ENCODE measurements at places on chromosomes 4 and X.

DNA sequence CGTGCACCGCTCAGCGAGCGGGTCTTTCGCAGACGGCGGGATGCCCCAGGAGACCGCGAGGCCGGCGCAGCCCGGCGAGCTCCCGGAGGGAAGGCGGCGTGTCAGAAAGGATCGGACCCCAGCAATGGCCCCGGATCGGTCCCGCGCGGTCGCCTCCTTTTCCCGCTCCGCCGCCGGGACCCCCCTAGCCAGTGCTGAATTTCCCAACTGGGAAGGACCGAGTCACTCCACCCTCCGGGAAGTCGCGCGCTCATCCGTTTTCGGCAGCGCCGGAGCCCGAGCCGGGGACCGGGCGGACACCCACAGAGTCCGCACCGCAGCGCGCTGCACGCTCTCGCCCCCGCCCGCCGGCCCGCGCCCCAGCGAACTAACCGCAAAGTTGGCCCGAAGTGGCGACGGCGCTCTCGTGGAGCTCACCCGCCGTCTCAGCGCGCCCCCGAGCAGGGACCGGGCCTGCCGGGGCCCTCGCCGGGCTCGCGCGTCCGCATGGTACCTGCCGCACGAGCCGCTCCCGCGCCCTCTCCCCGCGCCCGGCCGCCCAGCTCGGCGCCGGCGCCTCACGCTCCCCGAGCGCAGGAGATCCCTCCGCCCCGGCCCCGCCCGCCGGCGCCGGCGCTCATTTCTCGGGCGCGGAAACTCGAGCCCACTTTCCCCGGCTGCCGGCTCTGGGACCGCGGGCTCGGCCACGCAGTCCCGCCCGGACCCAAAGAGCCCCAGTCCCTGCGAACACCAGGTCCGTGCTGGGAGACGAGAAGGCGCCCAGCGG lies at the start of gene FAT1:
FAT1 (minus strand) TSS at position 565 of the 766 bp plus-strand sequence. CDS start 14,029 bp downstream, outside the sequence.
- peak; percentile 68 for DNase-seq

GRCh38 chr4:163165217-163166017 lies 1.3 kb downstream of the NAF1 start:
- DNase-seq = no peak

DNA sequence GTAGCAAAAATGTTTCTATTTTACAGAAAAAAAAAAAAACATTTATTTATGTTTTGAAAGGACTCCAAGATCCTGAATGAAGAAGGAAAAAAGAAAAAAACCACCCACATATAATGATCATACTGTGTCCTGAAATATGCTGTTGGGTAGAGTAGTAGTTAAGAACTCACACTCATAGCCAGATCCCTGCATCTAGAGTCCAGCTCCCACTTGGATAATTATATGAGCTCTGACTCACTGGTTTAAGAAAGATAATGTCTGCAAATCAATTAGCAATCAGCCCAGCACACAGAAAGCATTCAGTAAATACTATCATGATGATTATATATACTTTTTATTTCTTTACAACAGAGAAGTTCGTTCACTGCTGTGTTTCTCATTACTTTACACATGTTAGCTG lies 46.7 kb upstream of the MXRA5 start:
- no peak for DNase-seq

- no peak for DNase-seq
Measured at GRCh38 chr4:55329012-55329411, 17.0 kb upstream of the SRD5A3 start.

GRCh38 chr4:32631831-32632230 lies 1911.7 kb downstream of the PCDH7 start:
- no peak for DNase-seq

DNA sequence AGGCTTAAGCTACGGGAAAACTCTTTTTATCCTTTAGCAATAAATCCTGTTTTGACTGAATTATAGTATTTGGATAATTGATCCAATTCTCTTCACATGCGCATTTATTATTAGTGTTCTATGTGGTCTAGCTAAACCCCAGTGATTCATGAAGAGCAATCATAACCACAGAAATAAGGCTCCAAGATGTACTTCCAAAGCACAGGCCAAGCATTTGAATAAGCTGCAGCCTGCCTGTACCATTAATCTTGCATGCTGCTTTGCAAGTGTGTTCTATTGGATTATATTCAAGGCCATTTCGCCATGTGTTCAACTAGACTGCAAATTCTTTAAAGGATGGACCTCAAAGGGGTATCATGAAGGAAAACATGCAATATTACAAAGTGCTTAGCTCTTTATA lies 385.2 kb upstream of the FAT1 start:
- DNase-seq = no peak

- no peak for DNase-seq
Measured at GRCh38 chrX:102672856-102673255, 21.6 kb downstream of the GPRASP1 start.

GRCh38 chr4:147605499-147605898 lies 11.7 kb upstream of the TMEM184C start:
- DNase-seq = no peak

DNA sequence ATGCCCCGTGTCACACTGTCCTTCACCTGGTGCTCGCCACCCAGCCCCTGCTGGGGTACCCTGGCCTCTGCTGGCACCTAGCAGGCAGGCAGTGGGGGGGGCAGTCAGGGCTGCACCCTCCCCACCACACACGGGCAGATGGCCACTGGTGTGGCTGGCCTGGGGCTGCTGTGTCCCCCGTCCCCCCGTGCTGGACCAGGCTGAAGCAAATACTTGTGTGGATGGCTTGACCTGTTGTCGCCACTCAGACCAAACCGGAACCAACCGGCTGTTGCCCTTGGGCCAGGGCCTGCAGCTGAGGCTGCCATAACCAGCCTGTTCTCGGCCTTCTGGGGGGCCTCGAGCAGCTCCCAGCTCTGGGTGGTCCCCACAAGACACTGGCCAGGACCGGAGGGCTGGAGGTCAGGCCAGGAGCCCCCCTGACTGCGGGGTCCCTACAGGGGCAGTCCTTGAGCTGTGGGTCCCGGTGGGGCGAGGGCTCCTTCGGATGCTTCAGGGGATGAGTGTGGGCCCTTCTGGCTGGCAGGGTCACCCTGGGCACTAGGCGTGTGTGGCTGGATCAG lies 4.3 kb downstream of the FGFR3 start:
- DNase-seq = no peak

DNA sequence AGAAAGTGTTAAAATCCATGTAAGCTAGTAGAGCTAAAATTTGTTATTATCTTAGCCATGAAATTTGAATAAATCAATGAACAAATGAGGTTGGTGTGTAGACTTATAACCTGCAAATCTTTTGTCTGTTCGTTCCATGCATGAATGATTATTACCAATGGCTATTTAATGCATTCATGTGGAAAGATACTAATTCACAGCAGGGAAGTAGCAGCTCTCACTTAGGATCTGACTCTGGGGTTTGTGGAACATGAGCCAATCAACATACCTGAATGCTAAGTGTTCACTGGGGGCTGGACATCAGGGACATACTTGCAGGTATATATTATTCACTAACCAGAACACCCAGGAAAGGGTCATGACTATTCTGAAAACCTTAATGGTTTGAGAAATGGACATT lies 444.1 kb downstream of the STIM2 start:
- DNase-seq = no peak

GRCh38 chr4:129926936-129927335 lies 831.0 kb downstream of the C4orf33 start:
- DNase-seq = no peak

DNA sequence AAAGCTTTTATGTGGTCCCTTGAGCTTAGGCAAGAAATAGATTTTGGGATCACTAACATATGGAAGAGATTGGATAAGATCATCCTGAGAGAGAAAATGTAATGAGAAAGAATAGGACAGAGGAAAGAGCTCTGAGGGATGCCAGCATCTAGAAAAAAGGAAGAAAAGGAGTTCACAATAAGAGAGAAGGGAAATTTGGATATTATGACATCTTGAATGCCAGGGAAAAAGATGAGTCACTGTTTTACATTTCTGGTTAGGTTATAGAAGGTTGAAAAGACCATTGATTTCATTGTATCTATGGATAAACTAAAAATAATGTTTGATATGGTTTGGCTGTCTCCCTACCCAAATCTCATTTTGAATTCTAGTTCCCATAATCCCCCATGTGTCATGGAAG lies 208.5 kb downstream of the MAD2L1 start:
- DNase-seq = no peak

GRCh38 chr4:109186458-109186945 lies 116.0 kb downstream of the COL25A1 start:
- DNase-seq = no peak

DNA sequence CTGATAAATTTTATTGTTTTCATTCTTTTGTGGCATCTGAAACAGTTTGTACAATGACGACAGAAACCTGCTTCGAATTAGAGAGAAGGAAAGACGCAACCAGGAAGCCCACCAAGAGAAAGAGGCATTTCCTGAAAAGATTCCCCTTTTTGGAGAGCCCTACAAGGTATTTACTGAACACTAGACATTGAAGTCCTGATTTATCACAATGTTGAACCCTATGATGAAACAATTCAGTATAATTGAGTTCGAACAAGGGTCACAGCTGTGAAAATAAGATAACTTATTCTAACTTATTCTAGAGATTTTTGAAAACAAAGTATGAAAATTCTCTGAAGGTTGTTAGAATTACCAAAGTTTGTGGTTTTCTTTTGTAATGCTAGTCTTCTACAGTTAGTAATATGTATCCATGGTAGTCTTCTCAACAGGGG lies 111.3 kb downstream of the AFF1 start:
- DNase-seq = no peak

- no peak for DNase-seq
Measured at GRCh38 chrX:128460835-128461234, 408.6 kb upstream of the ACTRT1 start.

DNA sequence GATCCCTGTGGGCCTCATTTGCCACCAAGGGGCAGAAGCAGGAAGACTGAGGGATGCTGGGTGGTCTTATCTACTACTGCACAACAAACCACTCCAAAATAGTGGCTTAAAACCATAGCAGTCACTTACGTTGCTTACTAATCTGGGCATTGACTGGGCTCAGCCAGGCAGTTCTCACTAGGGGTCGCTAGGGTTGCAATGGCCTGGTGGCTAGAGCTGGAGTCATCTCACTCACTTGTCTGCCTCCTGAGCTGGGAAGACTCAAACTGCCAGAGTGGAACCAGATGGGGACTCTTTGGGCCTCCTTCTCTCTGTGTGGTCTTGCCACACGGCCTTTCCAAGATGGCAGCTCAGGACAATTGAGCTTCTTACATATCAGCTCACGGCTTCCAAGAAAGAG lies 216.3 kb upstream of the BCOR start:
- DNase-seq = no peak

DNA sequence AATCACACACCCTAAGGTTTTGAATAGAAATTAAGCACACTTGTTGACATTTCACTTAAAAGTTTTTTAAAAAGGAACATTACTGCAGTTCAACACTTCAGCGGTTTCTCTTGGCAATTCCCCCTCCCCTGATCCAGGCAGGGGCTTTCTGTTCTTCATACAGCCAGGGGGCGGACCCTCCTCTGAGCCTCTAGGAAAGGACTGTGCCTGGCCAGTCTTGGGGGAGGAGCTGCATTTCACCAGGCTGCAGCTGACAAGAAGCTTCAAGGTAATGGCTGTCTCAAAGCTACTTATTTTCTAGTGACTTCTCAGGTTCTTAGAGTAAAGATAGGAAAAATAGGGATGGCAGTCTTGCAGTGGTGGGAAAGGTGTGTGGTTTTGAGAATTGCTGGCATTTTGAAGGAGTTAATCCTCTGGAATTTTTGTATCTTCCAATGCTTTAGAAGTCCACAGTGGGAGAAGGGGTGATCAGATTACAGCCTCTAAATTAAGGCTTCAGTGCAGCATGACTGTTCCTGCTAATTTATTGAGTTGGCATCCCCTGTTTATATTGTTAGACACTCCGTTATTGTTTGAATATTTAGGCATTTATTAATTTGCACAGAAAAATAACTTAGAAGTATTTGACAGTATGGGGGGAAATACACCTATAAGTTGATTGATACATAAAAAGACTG lies 33.5 kb downstream of the PWWP3B start:
- no peak for DNase-seq

DNA sequence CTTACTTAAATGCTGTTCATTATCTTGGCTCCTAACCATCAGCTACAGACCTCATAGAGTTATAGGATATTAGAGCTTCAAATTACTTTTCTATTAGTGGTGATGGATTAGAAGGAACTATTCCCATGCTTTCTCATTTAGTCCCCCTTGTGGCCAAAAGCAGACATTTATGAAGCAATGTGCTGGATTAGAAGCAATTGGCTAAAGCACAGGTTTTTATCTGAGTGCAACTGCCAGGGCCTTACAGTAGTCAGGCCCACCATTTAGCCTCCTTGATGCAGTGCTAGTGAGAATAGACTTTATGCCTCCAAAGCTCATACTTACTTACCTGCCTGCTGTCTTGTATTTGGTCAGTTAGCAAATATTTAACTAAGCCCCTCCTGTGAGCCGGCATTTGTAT lies 93.0 kb downstream of the TSPAN7 start:
- DNase-seq = peak; percentile 3

- no peak for DNase-seq
Measured at GRCh38 chr4:145623831-145624230, 4.6 kb downstream of the MMAA start.

DNA sequence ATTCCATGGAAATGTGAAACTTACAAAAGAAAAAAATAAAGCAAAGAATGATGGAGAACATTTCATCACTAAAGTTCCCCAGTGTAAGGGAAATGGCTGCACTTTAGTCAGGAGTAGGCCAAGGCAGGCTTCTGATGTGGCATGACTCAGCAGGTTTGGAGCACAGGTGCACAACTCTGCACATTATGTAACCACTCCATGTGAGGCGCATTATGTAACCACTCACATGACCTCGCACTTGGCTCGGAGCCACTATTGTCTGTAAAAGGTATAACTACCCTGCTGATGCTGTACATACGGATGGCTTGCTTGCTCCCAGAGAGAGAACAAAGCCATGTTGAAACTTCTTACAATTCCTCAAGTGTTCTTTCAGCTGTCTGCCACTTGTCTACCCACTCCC lies 727.6 kb downstream of the TRAM1L1 start:
- DNase-seq = no peak

DNA sequence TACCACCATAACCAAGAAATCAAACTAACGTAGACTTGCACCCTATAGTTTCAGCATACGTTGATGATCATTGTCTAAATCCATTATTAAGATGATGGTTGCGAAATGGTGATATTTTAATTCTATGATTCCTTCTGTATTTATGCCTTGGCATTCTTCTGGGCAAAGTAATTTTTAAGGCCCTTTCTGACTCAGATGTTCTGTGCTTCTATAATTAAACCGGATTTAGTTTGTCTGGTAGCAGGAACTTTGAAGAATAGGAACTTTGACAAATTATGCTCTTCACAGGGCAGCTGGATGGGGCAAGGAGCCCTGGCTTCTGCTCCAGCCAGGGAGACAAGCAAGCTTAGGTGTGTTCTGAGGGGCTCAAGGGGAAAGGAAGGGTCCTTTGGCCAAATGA lies 23.8 kb upstream of the PLAC1 start:
- DNase-seq = no peak

DNA sequence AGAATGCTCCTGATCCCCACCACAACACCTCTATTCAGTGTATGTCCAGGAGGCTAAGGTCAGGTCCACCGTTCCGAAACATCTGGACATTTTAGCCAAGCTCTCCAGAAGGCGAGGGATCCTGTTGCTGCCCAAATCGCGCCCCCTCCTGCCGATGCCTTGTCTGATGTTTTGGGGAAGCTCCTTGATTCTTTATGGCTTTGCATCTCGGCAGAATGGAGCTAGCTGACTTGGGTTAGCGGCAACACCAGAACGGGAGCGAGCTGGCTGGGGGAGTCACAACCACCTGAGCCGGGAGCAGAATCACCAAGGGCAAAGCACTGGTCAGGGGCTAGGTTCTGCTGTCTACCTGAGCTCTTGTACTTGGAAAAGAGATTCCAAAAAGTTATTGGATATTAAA lies 6.6 kb upstream of the POU3F4 start:
- DNase-seq = no peak

- no peak for DNase-seq
Measured at GRCh38 chrX:6460893-6461490, 73.9 kb downstream of the VCX3A start.
